Aorta (tissue), 5 donors: ENCODE measurements at places on chromosomes 16 and 17. TPM values are rescaled to one million over a fixed set of nuclear protein-coding genes. Genes with fewer than 3 reads are reported as not detected.

GRCh38 chr17:18041776-18042175 lies 2.6 kb downstream of the GID4 start:
- no peak for DNase-seq

- DNase-seq, result no peak
Observed at GRCh38 chr16:57834936-57835335, 32.6 kb upstream of the KIFC3 start.

- DNase-seq, result no peak
Observed at GRCh38 chr16:79501446-79501845, 99.1 kb downstream of the MAF start.

GRCh38 chr17:14282726-14283125 lies 18.2 kb upstream of the HS3ST3B1 start:
- DNase-seq, result no peak

GRCh38 chr17:58280480-58281217 lies at the start of gene MPO:
Gene MPO (minus strand): TSS chr17:58280935. CDS start chr17:58280758, 177 bp downstream.
- DNase-seq, result no peak

MRTFB gene
- 6.2 TPM for polyA plus RNA-seq

- no peak for DNase-seq
Observed at GRCh38 chr17:58818654-58819053, 63.0 kb downstream of the PPM1E start.

HEXIM2 gene
- 4.4 TPM for polyA plus RNA-seq

GRCh38 chr16:23079675-23080301 lies 69.5 kb downstream of the USP31 start:
- no peak for DNase-seq

SLFN12L gene
- polyA plus RNA-seq, result not detected

DNA sequence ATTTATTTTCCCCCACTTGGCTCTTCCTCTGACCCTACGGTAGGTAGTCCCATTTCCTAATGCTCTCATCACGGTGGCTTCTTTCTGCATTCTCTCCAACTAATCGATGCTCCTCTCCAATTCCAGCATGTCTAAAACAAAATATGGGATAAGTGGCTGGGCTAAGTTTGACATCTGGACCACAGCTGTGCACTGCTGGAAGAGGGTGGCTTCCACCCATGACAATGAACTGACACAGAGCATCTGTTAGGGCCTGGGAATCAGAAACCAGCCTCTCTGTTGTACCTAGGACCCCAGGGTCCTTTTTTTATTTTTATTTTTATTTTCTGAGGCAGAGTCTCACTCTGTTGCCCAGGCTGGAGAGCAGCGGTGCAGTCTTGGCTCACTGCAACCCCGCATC lies 29.0 kb upstream of the SLC39A11 start:
- no peak for DNase-seq

GRCh38 chr16:8998108-8998507 lies 34.4 kb upstream of the USP7 start:
- DNase-seq, result no peak

KNOP1 gene
- polyA plus RNA-seq, result 6.5 TPM

GRCh38 chr17:81200695-81201580 lies 21.8 kb downstream of the CEP131 start:
- DNase-seq, result peak; percentile 69

- DNase-seq, result peak; percentile 80
Observed at GRCh38 chr17:79042421-79043190, 18.6 kb downstream of the C1QTNF1 start.

DNA sequence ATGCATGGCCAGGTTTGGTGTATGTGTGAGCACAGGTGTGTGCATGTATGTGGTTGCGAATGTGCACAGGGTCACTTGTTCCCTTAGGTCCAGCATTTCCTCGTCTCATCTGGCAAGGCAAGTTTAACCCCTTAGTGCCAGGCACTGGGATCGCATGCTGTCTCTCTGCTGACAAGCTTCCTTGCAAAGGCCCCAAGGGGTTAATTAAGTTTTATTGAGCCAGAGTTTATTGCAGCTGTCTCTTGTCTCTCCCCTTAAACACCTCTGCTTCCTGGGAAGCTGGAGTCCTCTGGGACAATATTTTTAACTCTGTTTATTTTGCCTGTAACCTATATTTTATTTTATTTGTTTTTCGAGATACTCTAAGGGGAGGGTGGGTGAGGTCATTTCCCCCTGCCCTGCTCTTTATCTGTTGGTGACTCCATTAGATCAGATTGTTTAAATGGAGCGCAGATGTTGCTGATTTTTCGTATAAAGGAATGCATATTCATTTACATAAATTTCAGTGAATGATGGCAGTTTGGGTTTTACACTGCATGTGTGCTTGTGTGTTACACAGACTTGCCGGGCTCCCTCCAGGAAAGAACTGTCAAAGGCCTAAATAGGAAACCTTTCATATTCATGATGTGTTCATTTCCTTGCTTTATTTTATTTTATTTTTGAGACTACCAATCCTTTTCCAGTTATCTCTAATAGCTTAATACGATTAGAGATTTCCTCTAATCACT lies 99.7 kb downstream of the CBLN1 start:
- DNase-seq, result no peak

GRCh38 chr17:37674511-37674910 lies 31.3 kb upstream of the DDX52 start:
- DNase-seq, result no peak

GRCh38 chr17:4592240-4593005 lies 8.1 kb downstream of the SMTNL2 start:
- DNase-seq, result no peak

- DNase-seq, result peak; percentile 95
Observed at GRCh38 chr16:15434425-15435215, at the start of gene BMERB1. Gene BMERB1 (plus strand): TSS chr16:15434588. CDS start chr16:15434654, 66 bp downstream.

DNA sequence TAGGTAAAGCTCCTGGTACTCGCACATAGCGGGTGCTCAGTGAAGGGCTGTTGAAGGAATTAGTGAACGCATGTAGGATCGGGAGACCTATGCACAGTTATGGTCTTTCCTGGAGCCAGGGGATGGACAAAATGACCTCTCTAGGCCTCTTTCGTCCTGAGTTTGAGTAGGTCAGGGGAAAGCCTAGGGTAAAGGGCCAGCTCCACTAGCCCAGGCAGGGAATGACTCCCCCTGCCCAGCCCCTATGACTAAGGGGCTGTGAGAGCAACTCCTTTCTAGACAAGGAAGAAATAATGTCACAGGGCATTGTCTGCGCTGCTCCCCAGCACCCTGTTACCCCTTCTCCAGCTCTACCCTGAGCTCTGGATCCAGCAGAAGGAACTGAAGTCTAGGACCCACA lies 24.6 kb upstream of the FMNL1 start:
- DNase-seq, result no peak
